KG1 (cell line): ENCODE measurements at places on chromosomes 13 and 19.

DNA sequence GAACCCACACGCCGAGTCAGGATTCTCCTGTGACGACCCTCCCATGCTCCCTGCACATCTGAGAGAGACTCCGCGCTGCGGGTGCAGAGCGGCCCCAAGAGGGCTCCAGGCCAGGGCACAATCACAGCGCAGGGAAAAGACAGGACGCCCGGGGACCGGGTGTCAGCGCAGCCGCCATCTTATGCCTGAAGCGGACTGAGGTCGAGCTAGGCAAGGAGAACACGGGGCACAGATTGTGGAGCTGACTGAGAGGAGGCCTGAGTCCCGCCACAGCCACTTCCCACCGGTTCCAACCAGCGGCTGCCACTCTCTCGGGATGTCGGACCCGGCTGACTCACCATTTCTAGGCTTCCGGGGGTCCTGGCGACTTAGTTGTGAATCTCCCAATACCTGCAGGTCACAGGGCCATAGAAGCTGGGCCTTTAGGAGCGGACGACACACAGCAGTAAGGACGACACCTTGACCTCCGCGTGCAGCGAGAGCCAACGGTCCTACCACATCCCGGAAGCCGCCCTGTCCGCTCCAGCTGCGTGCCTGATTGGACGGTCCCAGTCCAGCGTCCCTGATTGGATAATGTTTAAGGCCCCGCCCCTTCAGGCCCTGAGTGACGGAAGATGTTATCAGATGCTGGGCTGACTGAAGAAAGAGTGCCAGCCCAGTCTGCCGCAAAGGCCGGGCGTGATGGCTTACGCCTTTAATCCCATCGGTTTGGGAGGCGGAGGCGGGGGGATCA, at the start of gene ZNF728:
ZNF728 (minus strand) TSS at position 487 of the 733 bp plus-strand sequence; CDS start at position 341, 146 bp downstream.
- no peak for DNase-seq

GRCh38 chr19:13962699-13963602, 10.6 kb downstream of the DCAF15 start:
- DNase-seq: no peak

DNA sequence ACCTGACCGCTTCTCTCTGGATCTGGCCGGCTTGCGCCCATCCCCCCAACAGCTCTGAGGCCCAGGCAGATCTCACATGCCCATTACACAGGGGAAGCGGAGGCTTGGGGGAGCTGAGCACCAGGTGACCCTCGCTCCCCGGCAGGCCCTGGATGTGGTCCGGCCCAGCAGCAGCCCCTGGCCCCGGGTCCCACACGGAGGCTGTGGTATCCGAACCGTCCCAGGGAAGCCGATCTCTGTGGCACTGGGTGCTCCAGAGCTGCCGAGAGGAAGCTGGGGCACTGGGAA, 27.7 kb downstream of the SBNO2 start:
- DNase-seq: no peak

- no peak for DNase-seq
Measured at GRCh38 chr13:37412241-37412921, 186.2 kb downstream of the POSTN start.

DNA sequence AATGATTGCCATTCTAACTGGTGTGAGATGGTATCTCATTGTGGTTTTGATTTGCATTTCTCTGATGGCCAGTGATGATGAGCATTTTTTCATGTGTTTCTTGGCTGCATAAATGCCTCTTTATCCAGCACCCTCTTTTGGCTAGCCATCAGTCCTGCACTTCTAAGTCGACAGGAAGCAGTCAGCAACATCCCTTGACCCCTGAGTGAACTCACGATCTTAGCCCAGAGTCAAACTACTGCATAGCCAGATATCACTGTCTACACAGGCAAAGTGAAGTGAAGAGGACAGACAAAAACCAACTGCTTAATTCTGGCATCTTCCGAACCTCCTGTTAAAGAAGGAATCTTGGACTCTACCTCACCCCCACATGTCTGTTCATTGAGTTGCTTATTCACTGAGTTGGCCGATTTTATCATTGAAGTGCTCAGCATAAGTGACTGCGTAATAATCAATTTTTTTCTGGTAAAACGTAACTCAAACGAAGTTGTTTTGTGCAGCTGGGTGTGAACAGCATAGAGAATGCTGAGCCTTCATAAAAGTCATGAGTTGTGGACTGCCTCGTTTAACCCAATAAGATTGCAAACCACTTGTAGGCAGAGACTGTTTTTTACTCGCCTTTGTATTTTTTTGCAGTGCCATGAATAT, 304.2 kb downstream of the COG6 start:
- no peak for DNase-seq

- peak; percentile 7 for DNase-seq
Measured at GRCh38 chr19:35509861-35510625, 3.4 kb downstream of the DMKN start.

- DNase-seq: no peak
Measured at GRCh38 chr19:41543582-41543981, 32.4 kb upstream of the CEACAM21 start.

DNA sequence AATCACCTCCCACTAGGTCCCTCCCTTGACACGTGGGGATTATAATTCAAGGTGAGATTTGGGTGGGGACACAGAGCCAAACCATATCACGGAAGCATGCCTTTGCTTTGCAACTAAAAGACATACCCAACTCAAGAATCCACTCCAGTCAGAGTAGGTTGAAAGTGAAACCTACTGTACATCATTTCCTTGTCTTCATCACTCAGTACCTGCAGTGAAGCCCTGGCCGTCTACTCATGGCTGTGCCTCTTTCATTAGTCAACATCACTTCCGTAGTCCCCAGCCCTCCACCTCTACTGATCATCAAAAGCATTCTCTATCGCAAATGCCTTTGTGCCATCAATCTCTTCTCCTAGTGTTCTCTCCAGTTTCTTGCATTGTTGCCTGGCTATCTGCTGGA, 343.1 kb upstream of the ARGLU1 start:
- DNase-seq: no peak

DNA sequence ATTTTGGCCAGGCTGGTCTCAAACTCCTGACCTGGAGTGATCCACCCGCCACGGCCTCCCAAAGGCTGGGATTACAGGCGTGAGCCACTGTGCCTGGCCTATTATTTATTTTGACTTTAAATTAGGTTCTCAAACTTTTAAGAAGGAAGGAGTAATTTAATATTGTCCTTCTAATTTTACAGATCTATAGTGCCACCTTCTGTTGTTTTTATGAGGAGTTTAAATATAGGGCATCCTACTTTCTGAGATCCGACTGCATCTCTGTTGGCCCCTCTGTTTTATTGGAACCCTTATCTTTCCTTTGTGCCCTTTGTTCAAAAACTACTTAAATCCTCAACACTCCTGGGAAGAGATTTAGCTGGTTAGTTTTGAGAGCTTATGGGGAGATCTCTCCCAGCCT, 25.4 kb upstream of the ZMYM5 start:
- no peak for DNase-seq

GRCh38 chr13:96474181-96474557, 384.3 kb downstream of the HS6ST3 start:
- no peak for DNase-seq

GRCh38 chr13:32284927-32285632, 30.1 kb downstream of the ZAR1L start:
- DNase-seq: no peak

GRCh38 chr19:6774821-6775707, 2.6 kb downstream of the VAV1 start:
- DNase-seq: no peak

DNA sequence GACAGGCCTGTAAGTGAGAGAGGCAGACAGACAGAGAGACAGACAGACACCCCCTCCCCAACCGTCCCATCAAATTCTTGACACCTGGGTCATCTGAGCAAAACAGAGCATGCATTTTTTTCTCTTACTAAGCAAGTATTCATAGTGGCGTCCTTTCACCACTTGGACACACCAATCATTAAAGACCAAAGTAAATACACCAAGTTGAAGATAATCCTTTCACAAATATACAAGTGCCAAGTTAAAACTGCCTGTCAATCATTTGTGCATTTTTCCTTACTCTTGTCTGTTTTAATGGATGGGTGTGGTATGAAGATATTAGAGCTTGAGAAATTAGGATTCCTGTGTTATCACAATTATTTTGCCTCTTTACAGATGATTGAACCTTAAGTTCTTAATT, 337.3 kb downstream of the ATP8A2 start:
- DNase-seq: no peak

- peak; percentile 60 for DNase-seq
Measured at GRCh38 chr19:49113762-49114629, at the start of gene LIN7B. Gene LIN7B (plus strand): TSS chr19:49114370. CDS start chr19:49114405, 35 bp downstream.

- DNase-seq: peak; percentile 74
Measured at GRCh38 chr19:54325194-54325621, 12.2 kb upstream of the LILRA5 start.

- DNase-seq: no peak
Measured at GRCh38 chr19:35124098-35125060, 8.8 kb downstream of the FXYD3 start.

- no peak for DNase-seq
Measured at GRCh38 chr13:106474912-106475311, 60.5 kb downstream of the EFNB2 start.

DNA sequence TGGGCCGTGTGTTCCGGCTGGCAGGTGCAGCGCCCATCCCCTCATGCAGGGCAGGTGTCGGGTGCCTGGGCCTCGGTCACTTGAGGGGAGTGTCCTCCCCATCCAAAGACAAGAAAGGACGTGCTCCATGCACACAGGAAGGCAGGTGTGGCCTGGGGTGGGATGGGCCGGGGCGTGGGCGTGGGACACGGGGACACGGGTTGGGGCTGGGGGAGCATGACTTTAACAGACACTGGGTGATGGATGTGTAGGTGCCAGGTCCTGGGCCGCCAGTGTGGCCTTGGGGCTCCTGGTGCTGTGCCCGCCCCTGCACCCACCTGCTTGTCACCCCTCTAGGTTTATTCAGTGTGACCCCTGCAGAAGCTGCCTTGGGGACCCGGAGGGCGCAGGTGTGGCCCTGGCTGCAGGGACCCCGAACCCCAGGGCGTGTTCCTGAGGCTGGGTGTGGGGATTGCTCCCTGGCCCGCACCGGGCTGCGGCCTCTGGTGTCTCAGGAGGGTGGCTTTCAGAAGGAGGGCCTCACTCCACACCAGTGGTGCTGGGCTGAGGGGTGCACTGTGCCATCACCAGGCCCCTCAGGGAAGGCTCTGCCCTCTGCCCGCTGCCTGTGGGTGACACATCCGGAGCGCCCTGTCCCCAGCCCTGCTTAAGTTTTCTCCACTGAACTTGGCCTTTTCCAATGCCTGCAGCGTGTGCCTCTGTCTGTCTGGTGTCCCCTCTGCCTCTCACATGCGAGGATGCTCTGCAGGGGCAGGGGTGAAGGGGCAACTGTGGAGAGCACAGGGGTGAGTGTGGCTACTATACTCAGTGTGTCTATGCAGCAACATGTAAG, 5.2 kb downstream of the TMEM255B start:
- no peak for DNase-seq

- DNase-seq: no peak
Measured at GRCh38 chr19:11767633-11768133, 883 bp downstream of the ZNF441 start.

DNA sequence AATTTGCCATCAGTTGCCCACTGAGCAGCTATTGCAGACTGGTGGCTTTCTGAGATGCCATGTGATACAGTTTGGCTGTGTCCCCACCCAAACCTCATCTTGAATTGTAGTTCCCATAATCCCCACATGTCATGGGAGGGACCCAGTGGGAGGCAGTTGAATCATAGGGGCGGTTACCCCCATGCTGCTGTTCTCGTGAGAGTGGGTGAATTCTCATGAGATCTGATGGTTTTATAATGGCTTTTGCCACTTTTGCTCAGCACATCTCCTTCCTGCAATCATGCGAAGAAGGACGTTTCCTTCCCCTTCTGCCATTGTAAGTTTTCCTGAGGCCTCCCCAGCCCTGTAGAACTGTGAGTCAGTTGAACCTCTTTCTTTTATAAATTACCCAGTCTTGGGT, 34.8 kb upstream of the ANKRD10 start:
- DNase-seq: no peak

- DNase-seq: no peak
Measured at GRCh38 chr13:44667943-44668342, 91.8 kb upstream of the TSC22D1 start.

DNA sequence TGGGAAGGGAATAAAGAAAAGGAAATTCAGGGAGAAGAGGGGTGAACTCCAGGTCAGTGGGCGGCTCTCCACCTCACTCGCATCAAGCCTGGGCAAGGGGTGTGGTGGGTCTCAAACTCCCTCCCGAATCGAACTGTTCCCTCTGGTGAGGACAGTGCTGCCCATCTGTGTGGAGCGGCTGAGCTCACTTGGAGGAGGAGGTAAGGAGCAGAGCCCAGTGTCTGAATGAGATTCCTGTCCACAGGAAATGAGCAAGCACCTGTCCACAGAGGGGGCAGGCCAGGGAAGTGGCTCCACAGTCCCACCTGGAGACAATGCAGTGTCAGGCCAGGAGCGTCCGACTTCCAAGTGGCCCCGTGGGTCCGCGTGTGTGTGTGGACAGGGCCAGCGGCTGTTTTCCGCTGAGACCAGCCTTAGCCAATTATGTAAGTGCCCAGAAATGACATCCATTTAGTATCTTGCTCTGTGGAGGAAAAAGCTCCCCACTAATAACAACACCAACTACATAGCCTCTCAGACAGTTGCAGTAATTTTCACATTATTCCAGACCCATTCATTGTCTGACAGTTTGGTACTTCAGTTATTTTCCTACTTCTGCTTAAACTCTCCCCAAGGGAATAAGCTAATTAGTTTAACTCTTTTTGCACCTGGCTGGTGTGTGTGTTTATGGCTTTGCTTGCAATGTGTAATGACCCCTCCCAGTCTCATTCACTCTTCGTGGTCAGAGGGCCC, 114.6 kb downstream of the SOX1 start:
- DNase-seq: no peak

GRCh38 chr13:101265934-101266333, 150.4 kb downstream of the NALCN start:
- no peak for DNase-seq

DNA sequence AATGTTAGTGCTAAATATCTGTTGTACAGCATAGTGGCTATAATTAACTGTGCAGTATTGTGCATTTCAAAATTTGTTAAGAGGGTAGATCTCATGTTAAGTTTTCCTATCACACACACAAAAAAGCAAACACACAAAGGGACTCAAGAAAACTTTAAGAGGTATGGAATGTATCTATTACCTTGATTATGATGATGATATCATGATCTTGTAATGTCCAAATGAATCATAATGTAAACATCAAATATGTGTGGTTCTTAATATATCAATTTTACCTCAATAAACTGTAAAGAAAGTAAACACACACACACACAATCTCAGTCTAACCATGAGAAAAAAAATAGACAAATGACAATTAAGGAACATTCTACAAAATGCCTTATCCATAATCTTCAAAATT, 934.6 kb downstream of the SLITRK1 start:
- no peak for DNase-seq
